Frontal cortex (tissue), 4 donors: ENCODE measurements at places on chromosomes 2 and 18. TPM values are rescaled to one million over a fixed set of nuclear protein-coding genes. Genes with fewer than 3 reads are reported as not detected.

- DNase-seq, result no peak
Observed at GRCh38 chr2:4272261-4272858, 569.0 kb downstream of the DCDC2C start.

DNA sequence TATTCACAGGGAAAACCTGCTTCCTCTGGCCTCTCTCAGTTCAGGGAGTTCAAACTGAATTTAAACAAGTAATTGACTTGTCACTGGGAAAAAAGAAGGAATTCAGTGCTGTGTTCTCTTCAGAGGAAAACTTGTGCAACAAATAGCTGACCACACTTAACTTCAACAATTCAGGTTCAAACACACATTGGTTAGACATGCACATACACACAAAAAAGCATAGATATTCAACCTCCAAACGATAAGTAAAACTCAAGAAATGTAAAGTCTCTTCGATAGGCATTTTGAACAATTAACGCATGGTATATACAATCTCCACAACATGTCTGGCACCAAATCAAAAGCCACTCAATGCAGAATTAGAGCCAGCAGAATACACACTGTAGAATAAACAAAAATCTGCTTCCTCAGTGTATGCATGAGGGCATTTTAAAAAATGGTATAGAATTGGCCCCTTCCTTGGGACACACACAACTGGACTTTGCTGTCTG is 269.0 kb downstream of the TCF4 start:
- no peak for DNase-seq

GRCh38 chr2:150351922-150352321 is 135.5 kb downstream of the RND3 start:
- no peak for DNase-seq

DNA sequence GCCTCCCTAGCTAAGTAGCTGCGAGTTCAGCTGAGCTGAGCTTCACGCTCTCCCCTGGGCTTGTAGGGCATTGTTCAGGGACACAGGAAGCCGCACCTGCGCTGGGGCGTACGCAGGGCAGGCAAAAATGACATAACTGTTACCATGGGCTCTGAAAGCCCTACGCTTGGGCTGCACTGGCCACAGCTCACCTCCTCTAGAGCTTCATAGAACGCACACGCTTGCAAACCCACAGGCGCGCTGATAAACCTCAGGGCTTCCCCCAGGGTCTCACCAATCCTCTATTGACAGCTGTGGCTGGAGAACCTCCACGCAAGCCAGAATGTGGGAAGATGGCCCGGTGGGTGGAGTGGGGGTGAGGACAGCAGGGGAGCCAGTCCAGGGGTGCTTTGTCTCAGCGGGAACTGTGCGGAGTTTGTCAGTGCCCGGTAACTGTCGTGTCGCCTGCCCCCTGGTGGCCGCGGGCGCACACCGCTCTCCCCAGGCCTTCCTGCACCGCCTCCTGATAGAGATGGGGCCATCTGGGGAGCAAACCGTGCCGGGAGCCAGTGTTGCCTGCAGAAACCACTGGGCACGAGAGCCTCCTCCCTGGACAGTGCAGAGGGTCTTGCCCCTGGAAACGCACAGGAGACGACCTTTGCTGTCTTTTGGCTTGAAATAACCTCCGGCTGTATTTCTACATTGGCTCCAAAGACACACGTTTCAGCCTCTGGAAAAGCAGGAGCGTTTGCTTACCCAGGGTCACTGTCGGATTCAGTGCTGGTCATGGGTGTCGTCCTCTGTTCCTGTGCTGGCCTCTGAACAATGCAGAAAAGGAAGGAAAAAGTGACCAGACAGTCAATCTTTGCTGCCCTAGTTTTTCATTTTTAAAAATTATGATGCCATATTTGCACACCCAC is 17.0 kb upstream of the CIDEA start:
- peak; percentile 61 for DNase-seq

- DNase-seq, result no peak
Observed at GRCh38 chr2:40036241-40036640, 257.2 kb upstream of the THUMPD2 start.

GRCh38 chr2:134375935-134376334 is 122.1 kb downstream of the MGAT5 start:
- DNase-seq, result peak; percentile 12

GRCh38 chr2:232097260-232097659 is 135.7 kb downstream of the DIS3L2 start:
- DNase-seq, result no peak

CTDSP1 gene
- 7.7 TPM for total RNA-seq

CGREF1 gene
- 18.3 TPM for total RNA-seq

ARHGAP28 gene
- 15.9 TPM for total RNA-seq

ADCYAP1 gene
- total RNA-seq, result 7.3 TPM
